ENCODE measurements at places on chromosomes 1 and 21.
A peak's percentile ranks its signal among the peaks of the same experiment; 100 is the strongest.

DNA sequence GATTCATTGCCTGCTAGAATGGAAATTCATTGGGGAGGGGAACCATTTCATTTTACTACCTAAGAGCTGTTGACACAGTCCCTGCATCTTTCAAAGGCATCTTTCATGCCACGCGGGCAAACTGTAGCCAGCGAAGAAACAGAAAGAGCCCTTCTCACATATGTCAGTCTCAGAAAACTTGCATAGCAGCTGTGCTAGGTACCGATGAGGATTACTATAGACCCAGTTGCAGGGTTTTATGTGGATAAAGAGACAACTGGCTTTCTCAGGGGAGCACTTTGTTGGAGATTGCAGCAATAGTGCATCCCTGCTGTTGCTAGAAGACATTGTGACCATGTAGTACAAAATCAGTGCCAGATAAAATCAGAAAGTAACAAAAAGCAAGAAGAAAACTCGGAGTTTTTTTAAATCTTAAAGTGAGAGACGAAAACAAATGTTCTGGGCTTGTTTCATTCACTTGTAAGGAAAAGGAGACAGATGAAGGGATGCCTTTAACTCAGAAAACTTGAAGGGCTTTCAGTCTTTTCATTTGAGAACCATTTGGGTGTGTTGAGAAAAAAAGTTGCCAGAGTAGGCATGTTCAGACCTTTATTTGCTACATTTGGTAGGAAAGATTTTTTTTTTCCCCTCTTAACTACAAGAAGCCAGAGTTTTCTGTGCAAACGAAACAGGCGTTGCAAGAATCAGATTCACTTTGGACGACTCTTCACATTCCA, 804.1 kb downstream of the USP25 start:
- DNase-seq = no peak

DNA sequence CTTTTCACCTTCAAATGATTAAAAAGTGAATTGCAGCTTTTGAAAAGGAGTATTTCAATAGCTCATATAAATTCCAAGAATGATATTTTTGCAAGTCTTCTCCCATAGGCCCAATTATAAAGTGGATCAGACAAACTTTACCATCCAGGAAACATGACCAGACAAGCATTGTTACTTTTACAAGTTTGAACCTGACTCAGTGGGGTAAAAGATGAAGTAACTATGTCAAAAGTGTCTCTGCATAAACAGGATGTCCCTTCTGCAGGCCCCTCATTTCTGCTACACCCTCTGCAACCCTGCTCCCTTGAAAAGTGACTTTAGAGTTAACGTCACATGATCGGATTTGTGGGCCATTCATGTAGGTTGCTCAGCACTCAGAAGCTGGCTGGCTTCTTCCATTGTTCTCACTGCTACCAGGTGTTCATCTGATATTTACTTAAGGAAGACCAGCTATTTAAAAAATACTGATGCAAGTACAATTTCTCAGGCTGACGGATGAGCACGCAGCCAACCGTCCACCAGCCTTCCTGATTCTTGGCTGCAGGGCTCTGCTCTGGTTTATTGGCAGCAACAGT, 32.3 kb downstream of the URB1 start:
- DNase-seq = no peak

DNA sequence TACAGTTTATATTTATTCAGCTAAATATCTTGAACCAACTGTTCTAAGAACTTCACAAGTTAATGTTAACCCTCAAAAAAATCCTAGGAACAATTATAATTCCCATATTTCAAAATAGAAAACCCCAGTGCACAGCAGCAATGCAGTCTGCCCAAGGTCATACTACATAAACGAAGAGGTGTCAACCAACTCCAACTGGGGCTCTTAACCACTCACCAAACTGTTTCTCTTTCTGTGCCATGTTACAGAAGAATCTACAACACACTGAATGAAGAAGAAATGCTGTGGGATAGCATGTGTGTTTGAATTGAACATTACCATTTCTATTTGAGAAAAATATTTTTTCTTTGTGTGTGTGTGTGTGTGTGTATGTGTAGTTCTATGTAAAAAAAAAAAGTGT, 35.7 kb downstream of the EIF4G3 start:
- no peak for DNase-seq

GRCh38 chr1:234643111-234643849, 33.3 kb upstream of the IRF2BP2 start:
- no peak for DNase-seq

DNA sequence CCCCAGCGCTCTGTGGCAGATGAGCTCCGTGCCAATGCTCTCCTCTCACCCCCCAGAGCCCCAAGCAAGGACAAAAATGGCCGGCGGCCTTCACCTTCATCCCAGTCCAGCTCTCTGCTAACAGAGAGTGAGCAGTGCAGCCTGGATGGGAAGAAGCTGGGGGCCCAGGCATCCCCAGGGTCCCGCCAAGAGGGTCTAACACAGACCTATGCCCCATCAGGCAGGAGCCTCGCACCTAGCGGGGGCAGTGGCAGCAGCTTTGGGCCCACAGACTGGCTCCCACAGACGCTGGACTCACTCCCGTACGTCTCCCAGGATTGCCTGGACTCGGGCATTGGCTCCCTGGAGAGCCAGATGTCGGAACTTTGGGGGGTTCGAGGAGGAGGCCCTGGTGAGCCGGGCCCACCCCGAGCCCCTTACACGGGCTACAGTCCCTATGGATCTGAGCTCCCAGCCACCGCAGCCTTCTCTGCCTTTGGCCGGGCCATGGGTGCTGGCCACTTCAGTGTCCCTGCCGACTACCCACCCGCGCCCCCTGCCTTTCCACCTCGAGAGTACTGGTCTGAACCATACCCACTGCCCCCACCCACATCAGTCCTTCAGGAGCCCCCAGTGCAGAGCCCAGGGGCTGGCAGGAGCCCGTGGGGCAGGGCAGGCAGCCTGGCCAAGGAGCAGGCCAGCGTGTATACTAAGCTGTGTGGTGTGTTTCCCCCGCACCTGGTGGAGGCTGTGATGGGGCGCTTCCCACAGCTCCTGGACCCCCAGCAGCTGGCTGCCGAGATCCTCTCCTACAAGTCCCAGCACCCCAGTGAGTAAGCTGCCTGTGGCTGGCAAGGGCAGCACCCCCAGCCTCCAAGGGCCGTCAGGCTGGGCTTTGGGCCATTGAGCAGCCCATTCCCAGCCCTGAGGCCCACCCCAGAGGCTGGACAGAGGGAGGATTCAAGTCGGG, 8.7 kb downstream of the ZC3H12A start:
- DNase-seq = no peak

DNA sequence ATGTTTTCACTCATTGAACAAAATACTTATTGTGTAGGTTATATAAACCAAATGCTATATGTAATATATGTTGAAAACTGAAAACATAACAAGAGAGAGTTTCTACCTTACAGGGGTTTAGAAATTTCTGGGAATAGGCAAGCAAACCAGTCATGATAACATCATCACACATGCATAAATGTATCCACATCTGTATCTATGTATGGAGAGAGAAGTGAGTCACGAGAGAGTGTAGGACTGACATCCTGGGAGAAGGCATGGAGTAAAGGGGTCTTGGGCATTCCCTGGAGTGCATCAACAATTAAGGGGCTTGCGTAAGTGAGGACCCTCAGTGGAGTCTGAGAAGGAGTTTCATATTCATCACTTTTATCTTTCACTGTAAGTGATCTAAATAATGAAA, 65.5 kb downstream of the PCNX2 start:
- no peak for DNase-seq

- no peak for DNase-seq
Observed at GRCh38 chr1:97307151-97307550, 585.6 kb downstream of the PTBP2 start.

- peak; percentile 63 for DNase-seq
Observed at GRCh38 chr1:151680826-151681225, 35.8 kb downstream of the CELF3 start.

DNA sequence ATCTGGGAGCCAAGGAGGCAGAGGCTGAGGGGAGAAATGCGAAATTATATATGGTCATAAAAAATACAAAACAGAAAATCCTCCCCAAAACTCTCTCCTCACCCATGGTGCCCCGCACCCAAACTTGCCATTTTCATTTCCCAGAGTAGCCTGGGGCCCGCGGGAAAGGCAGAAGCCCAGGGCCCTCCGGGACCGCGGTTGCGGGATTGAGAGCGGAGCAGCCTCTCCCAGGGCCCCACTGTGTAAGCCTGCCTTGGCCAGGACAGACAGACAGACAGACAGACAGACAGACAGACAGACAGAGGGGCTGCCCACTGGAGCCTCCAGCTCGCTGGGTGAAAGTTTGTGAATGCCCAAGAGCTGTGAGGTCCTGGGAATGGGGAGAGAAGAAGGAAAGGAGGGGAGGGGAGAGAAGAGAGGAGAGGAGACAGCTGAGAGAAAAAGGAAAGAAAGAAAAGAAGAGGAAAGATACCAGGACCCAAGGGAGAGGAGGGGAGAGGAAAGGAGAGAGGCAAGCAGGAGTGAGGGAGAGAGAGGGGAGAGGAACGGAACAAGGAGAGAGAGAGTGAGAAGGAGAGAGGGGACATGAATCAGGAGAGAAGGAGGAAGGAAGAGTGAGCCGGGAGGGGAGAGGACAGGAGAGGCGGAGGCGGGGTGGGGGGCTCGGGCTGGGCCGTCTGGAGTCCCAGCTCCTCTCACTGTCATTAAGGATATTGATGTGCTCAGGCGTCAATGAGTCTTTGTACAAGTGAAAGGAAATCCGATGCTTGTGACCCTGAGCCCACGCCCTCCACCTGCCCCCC, 69.3 kb upstream of the CASZ1 start:
- DNase-seq = no peak

DNA sequence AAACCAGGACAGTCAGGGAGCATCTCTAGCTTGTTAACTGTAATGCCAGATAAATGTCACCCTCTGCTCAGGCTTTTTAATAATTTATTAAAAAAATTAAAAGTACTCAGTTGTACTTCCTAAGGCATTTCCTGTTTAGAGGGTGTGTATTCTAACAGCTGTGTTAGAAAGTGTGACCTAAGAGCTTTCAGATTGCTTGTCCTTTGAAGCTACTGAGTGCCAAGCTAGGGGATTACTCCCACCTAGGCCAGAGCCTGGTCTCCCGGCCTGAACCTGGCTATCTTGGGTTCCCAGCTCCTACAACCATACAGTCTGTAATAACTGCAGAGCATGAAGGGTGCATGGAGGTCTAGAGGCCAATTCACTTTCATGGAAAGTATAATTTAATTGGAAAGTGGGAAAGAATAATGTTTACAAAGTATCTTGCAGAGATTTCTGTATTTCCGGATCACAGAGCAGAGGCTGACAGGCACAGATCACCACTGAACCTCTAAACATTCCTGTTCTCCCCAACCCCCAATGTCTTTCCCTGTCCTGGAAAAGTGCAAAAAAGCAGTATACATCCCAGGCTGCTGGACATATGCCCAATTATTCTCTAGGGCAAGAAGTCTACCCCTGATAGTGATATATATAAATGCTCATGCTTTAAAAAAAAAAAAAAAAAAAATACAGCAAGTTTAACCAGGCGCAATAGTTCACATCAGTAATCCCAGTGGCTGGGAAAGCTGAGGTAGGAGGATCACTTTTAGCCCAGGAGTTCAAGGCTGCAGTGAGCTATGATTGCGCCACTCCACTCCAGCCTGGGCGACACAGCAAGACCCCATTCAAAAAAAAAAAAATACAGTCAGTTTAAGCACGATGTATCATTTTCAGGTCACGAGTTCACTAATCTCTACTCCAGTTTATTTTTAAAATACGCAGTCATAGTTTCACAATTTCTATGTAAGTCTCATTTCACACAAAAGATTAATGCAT, 36.7 kb upstream of the RAP1A start:
- no peak for DNase-seq

DNA sequence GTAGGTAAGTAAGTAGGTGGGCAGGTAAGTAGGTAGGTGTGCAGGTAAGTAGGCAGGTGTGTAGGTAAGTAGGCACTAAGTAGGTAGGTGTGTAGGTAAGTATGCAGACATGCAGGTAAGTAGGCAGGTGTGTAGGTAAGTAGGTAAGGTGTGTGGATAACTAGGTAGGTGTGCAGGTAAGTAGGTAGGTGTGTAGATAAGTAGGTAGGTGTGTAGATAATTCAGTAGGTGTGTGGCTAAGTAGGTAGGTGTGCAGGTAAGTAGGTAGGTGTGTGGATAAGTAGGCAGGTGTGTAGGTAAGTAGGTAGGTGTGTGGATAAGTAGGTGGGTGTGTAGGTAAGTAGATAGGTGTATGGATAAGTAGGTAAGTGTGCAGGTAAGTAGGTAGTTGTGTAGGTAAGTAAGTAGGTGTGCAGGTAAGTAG, 53.9 kb upstream of the COG2 start:
- DNase-seq = no peak

DNA sequence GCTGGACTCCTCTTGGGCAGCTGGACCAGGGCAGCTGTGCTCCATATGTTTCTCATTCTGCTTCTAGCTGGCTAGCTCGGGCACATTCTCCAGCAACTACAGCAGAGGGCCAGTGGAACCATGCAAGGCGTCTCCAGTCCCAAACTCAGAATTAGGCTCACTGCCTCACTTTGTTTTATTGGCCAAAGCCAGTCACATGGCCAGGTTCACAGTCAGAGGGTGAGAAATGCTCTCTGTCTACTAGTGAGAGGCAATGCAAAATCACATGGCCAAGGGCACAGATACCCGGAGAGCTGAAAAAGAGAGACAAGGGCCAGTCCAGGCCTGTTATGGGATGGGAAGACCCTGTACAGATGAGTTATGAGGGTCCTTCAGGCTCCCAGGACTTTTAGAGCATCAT, 78.8 kb upstream of the KLHDC7A start:
- DNase-seq = no peak

GRCh38 chr1:59714219-59714618, 100.5 kb upstream of the HOOK1 start:
- no peak for DNase-seq

DNA sequence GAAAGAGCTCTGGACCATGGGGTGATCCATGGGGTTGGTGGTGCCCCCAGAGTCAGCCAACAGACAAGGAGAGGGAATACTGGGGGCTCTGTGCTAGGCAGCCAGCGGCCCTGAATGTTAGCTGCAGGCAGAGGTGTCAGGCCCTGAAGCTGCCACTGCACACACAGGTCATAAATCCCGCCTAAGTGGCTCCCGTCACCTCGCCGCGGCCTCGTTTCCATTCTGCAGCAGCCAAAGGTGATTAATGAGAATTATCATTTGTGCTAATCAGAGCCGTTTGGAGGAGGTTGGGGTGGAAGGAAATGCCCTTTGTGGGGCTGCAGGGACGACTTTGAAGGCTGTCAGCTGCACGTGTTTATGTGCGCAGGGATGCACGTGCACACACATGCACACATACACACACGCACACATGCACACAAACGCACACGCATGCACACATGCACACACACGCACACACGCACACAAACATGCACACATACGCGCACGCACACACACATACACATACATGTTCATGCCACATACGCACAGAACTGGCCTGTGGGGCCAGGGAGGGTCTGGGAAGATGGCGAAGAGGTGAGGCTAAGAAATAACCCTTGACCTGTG, 88.8 kb upstream of the ARHGEF16 start:
- no peak for DNase-seq

DNA sequence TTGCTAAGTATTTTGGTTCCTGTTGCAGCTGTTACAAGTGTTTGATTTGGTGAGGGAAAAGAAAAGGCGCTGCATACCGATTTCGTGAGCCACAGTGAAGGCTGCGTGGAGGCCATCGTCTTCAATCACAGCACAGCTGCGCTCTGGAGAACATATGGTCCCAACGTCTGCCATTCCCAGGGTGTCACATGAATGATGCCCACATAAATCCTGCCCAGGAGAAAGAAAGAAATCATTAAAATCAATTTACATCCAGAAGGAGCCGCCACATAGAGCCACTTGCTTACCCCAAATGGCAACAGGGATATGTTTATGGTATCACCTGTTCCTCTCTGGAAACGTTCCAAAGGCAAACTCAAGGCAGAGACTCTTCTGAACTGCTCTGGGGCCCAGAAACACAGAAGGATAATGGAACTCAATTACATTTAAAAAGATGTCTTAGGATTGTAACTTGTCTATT, 12.2 kb downstream of the ADAMTS5 start:
- no peak for DNase-seq

GRCh38 chr1:96464066-96464465, 257.5 kb upstream of the PTBP2 start:
- DNase-seq = no peak

All from 8988T (cell line).